ENCODE measurements at places on chromosomes 4 and X. TPM values are rescaled to one million over a fixed set of nuclear protein-coding genes. Genes with fewer than 3 reads are reported as not detected.
A peak's percentile ranks its signal among the peaks of the same experiment; 100 is the strongest.

GRCh38 chr4:14078326-14078725, 450.8 kb upstream of the BOD1L1 start:
- DNase-seq: no peak

DNA sequence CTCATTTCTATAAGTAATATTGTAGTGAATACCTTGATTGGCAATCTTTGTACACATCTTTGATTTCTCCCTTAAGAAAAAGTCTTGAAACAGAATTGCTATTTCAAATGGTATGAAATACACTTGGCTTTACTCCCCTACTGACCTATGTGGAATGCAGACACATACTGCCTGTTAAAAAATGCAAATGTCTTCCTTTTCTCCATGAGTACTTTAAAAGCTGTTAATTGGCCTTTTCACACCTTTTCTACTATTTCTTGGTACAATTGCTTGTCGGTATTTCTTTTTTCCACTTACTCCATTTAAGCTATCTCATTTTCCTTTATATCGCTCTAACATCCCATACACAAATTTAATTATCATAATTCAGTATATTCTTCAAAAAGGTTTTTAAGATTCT, 87.2 kb downstream of the FRYL start:
- no peak for DNase-seq

GRCh38 chr4:164442180-164442579, 311.8 kb upstream of the SMIM31 start:
- DNase-seq: no peak

DNA sequence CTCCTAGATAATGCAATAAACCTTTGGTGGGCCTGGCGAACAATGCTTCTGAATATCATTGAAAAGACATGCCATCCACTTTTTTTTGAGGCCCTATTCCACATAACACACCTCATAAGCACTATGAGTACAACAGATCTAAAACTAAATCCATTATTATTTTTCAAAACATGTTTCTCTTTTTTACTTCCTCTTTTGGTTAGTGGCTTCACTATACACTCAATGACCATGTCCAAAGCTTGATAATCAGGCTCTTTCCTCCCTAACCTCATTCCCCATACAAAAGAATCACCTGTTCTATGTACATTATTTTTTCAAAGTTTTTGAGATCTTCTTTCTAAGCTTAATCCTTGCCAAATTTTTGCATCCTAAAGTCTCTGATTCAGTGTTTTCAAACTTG, 20.4 kb upstream of the NPY2R start:
- no peak for DNase-seq

DNA sequence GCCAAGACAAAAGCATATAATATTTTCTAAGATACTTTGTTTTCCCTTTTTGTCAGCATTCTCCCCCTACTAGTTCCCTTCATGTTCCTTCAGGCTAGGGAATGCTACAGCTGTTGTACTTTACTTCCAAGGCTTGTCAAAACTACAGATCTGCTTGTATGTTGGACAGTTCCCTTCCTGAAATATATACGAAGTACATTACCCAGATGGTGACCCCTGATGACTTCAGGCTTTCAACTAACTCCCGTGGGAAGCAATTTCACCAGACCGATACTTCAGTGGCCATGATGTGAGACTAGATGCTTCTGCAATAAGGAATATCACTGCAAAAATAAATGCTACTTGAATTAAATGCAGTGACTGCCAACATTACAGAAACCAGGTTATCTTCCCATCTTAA, 332.8 kb downstream of the SH2D1A start:
- DNase-seq: peak; percentile 13

DNA sequence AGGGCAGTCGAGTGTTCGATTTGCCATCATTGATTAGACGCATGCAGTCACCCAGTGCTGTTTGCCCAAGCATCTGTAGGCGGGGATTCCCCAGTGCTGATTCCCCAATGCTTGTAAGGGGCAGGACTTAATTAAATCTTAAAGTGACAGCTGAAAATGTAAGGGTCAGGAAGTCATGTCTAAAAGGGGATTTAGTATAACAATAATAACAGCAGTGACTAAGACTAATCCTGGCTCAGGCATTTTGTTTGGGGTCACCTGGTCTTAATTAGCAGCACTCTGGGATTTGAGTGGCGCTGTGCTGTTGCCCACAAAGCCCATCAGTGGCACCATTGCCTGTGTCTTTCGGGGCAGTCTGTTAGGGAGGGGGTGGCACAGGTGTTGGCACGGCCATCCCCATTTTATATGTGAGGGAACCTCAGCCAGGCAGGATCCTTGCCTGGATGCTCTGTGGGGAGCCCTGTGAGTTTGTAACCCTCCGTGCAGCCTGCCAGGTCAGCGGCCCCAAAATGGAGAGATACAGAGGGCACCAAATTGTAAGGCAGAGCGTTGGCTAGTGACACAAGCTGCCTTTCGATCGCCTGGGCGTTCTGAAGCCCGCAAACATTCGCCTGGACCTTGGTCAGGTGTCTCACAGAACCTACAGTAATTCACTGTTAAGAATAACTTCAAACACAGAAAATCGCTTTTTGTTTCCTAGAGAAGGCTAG, 146.7 kb downstream of the TBL1X start:
- peak; percentile 10 for DNase-seq

- DNase-seq: no peak
Measured at GRCh38 chr4:53635697-53636483, 44.6 kb upstream of the LNX1 start.

DNA sequence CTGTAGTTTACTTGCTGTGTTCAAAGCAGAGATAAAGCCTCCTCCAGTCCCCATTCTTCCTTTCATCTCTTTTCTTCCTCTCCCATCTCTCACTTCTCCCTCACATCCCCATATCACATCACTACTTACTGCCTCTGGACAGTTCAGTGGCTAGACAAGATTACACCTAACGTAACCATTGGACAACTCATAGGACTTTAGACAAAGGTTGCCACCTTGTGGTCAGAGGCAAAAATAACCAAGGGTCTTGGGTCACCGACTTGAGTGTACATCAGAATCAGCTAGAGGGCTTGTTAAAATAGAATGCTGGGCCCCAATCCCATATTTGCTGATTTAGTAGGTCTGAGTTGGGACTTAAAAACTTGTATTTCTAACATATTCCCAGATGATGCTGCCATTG, 109.3 kb upstream of the DGKK start:
- peak; percentile 62 for DNase-seq

- DNase-seq: no peak
Measured at GRCh38 chr4:39476187-39476895, 17.5 kb downstream of the LIAS start.

GRCh38 chr4:159856451-159856850, 753.6 kb downstream of the RAPGEF2 start:
- DNase-seq: no peak

- DNase-seq: no peak
Measured at GRCh38 chr4:125526420-125526819, 211.7 kb downstream of the FAT4 start.

- peak; percentile 30 for DNase-seq
Measured at GRCh38 chrX:9646471-9647224, 119.0 kb downstream of the GPR143 start.

DNA sequence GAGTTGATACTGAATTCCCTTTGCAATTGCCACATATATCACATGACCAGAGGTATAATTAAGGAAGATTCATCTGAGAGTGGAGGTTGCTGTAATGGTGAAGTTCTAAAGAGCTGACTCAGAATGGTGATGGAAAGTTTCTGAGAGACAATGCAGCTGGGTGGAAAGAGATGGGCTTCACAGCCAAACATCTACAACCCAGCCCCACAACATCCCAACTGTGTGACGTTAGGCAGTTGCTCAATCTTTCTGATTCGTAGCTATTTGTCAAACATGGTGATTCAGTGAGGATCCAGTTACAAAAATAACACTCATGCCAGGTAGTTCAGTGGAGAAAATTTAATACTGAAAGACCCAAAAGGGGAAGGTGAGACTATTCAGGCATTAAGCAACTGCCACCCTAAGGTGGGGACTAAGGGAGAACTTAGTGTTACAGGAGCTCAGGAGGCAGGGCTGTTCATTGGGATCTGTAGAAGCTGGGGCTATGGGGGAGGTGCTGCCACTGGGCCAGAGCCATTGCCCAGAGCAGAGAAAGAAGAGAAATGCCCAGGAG, 6.9 kb upstream of the AFF1 start:
- DNase-seq: no peak

The FAM236D gene
- total RNA-seq: not detected

The USP26 gene
- total RNA-seq: not detected

The TLR7 gene
- total RNA-seq: 1.2 TPM

The G6PD gene
- 15.0 TPM for total RNA-seq

The TMEM31 gene
- total RNA-seq: not detected

The GAGE12F gene
- total RNA-seq: not detected

The CNGA2 gene
- total RNA-seq: not detected

The ATP2B3 gene
- 0.41 TPM for total RNA-seq

The HTR2C gene
- total RNA-seq: not detected

The LRAT gene
- 0.10 TPM for total RNA-seq

The ARAP2 gene
- total RNA-seq: 41.1 TPM

The PDZD4 gene
- 4.1 TPM for total RNA-seq

The MAGEE2 gene
- not detected for total RNA-seq

The SHISA3 gene
- 0.62 TPM for total RNA-seq

Data from tongue (tissue), 3 donors.